NCI-H1417 (cell line): ENCODE measurements at places on chromosomes 3 and 15.

- DNase-seq: no peak
These were observed 3.4 kb upstream of the HHLA2 start for GRCh38 chr3:108292905-108293328.

GRCh38 chr15:74228723-74229081 lies 7.4 kb upstream of the CCDC33 start:
- DNase-seq: peak; percentile 82

- DNase-seq: no peak
These were observed 1264.2 kb downstream of the ROBO2 start for GRCh38 chr3:78304115-78304514.

GRCh38 chr15:25464784-25465183 lies 26.0 kb upstream of the UBE3A start:
- no peak for DNase-seq

DNA sequence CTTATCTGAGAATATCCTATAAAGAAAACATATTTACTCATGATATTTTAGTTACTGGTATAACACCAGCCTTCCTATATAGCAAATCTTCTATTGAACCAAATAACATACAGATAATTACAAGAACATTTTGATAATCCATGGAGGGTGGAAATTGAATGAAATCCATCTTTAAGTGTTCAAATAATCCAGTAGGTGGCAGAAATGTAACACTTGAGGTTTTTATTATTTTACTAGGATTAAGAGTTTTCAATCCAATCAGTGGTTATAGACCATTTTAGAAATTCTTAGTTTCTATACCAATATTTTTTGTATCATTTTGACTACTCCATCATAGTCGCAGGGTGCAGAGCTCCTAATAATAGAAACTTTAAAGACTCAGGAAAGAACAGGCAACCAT lies 101.9 kb upstream of the KCNH8 start:
- no peak for DNase-seq

GRCh38 chr3:84989102-84989501 lies 30.3 kb downstream of the CADM2 start:
- DNase-seq: no peak

DNA sequence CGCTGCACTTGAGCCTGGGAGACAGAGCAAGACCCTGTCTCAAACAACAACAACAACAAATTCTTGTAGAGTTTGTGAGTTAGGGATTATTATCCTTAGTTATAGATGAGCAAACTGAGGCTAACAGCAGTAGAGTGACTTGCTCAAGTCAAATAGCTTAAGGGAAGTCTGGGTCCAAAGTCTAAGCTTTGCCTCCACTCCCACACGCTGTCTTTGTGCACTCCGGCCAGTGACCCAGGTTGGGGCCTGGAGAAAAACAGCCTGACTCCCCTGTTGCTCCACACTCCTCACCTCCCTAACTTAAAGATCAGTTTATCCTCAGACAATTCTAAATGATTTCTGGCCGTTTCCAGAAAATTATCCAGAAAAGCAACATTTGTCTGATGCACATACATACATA lies 9.2 kb upstream of the SIN3A start:
- DNase-seq: no peak

DNA sequence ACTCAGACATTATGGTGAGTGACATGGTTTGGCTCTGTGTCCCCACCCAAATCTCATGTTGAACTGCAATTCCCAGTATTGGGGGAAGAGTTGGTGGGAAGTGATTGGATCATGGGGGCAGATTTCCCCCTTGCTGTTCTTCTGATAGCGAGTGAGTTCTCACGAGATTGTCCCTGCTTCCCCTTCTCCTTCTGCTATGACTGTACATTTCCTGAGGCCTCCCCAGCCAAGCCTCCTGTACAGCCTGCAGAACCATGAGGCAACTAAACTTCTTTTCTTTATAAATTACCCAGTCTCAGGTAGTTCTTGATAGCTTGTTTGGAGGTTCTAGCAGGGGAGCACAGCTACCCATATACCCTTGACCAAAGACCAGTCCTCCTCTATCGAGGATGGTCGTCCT lies 45.9 kb downstream of the ADAM10 start:
- DNase-seq: no peak

DNA sequence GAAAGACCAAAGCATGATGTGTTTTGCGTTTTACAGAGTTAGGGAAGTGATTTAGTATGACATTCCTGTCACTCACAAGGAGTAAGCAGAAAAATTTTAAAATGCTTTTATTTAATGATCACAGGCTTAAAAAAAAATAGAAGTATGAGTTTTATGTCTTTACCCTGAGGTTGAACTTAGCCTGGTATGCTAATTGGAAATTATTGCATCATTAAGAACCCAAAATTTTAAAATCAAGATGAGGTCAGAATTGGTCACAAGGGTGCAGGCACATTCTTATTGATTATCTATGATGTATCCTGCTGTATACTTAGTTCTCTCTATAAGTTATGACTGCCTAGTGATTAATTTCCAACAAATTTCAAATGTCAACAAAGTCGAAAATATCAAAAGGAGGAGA lies 585.6 kb upstream of the ALCAM start:
- DNase-seq: no peak

GRCh38 chr3:193240436-193240849 lies 579 bp upstream of the PLAAT1 start:
- no peak for DNase-seq

DNA sequence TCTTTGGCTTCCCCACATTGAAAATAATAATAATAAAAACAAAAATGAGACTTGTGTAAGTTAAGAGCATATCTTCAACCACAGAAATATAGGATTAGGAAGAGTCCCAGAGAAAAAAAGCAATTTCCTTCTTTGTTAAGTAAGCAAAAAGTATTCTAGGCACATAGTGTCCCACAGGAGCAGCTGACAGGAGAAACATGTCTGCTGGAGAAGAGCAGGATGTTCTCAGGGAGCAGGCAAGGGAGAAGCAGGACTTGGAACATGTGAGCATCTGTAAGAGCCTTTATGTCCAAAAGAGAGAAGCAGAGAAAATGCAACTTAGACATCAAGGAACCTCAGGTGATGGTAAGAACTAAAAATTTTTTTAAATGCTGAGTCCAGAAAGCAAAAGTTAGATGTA lies 39.0 kb downstream of the TTC23 start:
- no peak for DNase-seq
